HTR-8/SVneo (cell line): ENCODE measurements at places on chromosomes 12 and 14.

- no peak for DNase-seq
These were observed 116.0 kb upstream of the FLRT2 start for GRCh38 chr14:85413836-85414526.

DNA sequence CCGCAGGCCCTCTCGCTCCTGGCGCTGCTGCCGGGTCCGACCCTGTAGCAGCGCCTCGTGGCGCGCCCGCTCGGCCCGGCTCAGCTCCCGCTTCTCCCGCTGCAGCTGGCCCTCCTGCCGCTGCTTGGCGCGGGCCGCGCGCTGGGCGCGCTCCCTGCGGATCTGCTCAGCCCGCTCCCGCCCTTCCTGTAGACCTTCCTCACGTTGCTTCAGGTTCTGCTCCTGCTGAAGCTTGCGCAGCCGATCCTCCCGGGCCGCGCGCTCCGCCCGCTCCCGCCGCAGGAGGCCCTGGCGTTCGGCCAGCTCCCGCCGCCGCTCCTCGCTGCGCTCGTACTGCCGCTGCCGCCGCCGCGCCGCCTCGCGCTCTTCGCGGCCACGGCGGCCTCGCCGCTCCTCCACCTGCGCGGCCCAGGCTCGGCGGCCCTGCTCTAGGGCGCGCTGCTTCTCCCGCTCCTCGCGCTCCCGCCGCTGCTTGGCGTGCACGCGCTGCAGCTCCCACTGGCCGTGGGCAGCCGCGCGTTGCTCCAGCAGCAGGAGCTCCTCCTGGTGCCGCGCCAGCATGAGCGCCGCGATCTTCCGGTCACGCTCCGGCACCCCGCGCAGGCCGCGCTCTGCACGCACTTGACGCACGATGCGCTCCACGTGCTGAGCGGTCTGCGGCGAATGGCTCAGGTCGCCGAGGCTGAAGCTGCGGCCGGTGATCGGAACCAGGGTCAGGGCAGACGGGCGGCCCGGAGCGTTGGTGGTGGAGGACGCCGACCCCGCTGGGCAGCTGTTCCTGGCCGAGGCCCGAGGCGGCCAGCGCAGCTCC lies 2.4 kb downstream of the CCDC177 start:
- no peak for DNase-seq

GRCh38 chr12:93256256-93256969 lies 121.3 kb upstream of the NUDT4 start:
- no peak for DNase-seq

- DNase-seq, result no peak
These were observed 205.6 kb downstream of the BCL11B start for GRCh38 chr14:99066378-99066777.

GRCh38 chr12:27780612-27781408 lies 774 bp upstream of the MANSC4 start:
- DNase-seq, result peak; percentile 43

GRCh38 chr12:116453631-116454030 lies 105.5 kb upstream of the MAP1LC3B2 start:
- no peak for DNase-seq

DNA sequence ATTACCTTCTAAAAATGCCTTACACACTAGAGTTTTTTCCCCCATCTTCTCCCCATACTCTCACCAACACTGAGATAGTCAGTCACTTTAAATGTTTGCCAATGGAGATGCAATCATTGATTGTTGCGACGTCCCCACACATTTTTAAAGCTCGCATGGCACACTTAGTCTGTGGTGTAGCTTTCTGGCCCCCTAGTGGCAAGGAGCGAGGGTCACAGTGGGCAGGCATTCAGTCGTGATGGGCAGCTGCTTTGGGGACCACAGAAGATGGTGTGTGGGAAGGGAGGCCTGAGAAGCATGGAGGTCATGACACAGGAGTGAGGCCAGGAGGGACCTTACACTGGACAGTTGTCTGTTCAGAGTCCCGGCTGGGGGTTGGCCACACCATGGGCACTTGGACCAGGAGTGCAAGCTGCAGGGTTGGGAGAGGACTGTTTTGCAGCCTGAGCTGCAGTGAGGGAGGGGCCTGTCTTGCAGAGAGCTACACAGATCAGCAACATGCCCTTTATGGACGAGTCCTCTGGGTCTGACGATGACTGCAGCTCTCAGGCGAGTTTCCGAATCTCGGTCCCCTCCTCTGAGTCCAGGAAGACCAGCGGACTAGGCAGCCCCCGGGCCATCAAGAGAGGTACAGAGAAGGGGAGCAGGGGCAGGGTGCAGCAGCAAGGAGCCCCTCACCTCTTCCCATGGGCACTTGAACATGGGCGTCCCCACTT lies 28.6 kb downstream of the PIGH start:
- peak; percentile 98 for DNase-seq

GRCh38 chr12:113137861-113138783 lies 2.6 kb upstream of the RASAL1 start:
- no peak for DNase-seq

GRCh38 chr12:76247026-76247646 lies 101.1 kb downstream of the BBS10 start:
- DNase-seq, result no peak

GRCh38 chr12:67073336-67073735 lies 195.8 kb upstream of the CAND1 start:
- DNase-seq, result no peak

DNA sequence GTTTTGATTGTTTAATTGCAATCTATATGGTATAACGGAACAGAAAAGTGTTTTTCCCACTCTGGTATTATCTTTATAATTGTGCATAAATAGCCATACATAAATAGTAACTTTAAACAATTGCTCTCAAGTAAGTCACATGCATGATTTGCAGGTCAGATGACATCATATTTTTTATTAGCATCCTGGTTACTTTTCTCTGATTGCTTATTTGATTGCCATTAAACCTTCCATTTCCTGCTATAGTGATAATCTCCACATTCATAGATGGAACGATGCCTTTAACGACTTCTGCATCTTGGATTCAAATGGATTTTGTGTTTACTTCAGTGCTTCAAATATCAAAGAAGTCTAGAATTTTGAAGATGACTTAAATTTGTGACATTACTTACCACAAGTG lies 3.5 kb upstream of the KLRK1 start:
- DNase-seq, result no peak

DNA sequence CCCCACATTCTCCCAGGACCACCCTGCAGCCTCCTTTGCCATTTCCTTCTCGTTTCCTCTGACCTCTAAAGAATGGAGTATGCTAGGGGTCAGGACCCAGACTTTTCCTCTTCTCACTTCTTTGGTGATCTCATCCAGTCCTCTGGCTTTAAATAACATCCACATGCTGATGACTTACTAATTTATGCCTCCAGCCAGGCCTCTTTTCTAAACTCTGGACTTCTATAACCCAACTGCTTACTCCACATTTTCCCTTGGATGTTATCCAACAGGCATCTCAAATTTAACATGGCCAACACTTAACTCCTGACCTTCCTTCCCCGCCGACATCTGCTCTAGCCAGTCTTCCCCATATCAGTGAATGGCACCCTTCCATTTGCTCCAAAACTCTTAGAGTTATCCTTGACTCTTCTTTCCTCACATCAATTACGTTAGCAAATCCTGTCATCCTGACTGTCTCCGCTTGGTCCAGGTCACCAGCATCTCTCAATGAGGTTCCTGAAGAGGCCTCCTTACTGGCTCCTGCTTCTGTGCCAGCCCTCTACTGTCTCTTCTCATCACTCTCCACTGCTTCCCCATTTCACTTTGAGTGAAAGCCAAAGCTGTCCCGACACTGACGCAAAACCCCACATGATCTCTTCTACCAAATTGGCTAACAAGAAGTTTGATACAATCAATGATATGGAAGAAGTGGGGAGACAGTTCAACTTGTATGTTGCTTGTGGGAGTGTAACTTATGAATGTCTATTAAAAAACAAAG lies 42.7 kb downstream of the TMBIM6 start:
- no peak for DNase-seq

DNA sequence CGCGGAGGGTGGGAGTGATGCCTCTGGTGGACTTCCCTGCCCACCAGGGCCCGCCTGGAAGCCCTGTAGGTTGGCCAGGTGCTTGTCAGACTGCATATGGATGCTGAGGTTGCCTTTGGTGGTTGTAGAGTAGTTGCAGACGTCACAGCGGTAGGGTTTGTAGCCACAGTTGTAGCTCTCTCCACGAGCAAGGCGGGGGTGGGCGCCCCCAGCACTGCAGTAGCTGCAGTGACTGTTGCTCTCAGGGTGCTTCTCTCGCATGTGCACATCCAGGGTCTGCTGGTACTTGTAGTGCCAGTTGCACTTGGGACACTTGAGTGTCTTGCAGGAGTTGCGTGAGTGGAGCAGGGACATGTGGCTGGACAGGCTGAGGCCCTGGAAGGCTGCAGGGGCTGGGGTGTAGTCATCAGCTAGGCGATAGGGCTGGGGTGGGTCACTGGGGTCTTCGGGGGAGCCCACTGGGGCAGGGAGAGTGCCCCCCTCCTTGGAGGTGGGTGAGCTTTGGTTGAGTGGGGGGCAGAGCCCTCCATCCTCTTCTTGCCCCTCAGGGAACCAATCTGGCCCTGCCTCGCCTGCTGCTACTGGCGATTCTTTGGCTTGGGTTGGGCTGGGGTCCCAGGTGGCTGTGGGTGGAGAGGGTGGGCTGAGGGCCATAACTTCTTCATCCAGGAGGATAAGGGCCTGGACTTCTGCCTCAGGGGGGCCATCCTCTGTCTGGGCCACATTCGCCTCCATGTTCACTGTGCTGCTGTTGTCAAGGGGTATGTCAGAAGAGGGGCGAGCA lies 17.7 kb downstream of the ZFHX2 start:
- DNase-seq, result no peak
